CD4-positive, alpha-beta T cell treated with Interleukin-4 for 4 hours (primary cell): ENCODE measurements at places on chromosomes 13 and 19.

GRCh38 chr13:28485996-28486543 is 8.9 kb downstream of the FLT1 start:
- DNase-seq, result no peak

DNA sequence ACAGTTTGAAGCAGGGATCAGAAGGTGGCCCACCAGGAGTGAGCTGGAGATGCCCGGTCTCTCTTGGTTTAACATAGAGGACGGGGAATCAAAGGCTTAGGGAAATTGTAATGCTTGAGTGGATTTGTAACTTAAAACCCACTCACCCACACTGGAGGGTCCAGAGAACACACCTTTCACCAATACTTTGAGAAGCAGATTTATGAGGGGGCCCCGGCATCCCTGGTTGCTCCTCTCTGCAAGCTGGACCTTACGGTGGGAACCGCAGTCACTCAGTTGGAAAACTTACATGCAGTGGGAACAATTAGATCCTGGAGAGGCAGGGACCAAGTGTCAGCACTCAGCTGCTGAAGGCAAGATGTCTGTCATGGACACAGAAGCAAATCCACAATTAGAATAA is 20.5 kb downstream of the PPP5C start:
- DNase-seq, result no peak

- DNase-seq, result no peak
Observed at GRCh38 chr13:98896083-98896867, 81.6 kb downstream of the DOCK9 start.

- no peak for DNase-seq
Observed at GRCh38 chr13:22256111-22256639, 585.3 kb downstream of the FGF9 start.

- DNase-seq, result no peak
Observed at GRCh38 chr13:89988206-89988605, 1359.3 kb upstream of the MIR17HG start.

DNA sequence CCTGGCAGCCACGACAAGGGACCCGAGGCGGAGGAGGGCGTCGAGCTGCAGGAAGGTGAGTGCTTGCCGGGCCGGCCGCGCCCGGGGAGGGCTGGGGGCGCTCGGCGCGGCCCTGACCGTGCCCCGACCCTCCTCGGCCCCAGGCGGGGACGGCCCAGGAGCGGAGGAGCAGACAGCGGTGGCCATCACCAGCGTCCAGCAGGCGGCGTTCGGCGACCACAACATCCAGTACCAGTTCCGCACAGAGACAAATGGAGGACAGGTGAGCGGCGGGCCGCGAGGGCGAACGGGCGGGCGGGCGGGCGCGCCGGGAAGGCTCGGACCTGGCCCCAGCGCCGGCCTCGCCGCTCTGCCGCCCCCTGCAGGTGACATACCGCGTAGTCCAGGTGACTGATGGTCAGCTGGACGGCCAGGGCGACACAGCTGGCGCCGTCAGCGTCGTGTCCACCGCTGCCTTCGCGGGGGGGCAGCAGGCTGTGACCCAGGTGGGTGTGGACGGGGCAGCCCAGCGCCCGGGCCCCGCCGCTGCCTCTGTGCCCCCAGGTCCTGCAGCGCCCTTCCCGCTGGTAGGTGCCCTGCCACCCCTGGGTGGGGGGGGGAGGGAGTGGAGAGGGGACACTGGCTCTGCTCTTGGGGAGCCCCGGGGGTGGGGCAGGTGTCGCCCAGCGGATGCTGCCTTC is 816 bp downstream of the USF2 start:
- peak; percentile 77 for DNase-seq

- DNase-seq, result peak; percentile 65
Observed at GRCh38 chr19:17784201-17785008, 10.5 kb upstream of the B3GNT3 start.

GRCh38 chr13:95512957-95513356 is 39.6 kb upstream of the CLDN10 start:
- no peak for DNase-seq

DNA sequence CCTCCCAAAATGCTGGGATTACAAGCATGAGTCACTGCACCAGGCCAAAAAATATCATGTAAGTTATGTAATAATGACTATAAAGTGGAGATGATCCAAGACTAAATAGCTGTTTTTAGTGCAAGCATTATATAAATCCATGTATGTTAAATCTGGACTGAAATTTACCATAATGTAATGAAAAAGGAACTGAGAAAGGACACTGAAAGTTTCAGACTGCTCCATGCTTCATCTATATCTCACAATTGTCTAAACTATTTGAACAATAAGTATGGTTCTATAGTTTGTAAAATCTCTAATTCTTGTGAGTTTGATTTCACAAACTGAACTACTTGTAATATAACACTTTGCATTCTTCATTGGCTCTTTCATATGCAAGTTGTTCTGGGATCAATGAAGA is 2299.5 kb downstream of the PCDH9 start:
- no peak for DNase-seq

DNA sequence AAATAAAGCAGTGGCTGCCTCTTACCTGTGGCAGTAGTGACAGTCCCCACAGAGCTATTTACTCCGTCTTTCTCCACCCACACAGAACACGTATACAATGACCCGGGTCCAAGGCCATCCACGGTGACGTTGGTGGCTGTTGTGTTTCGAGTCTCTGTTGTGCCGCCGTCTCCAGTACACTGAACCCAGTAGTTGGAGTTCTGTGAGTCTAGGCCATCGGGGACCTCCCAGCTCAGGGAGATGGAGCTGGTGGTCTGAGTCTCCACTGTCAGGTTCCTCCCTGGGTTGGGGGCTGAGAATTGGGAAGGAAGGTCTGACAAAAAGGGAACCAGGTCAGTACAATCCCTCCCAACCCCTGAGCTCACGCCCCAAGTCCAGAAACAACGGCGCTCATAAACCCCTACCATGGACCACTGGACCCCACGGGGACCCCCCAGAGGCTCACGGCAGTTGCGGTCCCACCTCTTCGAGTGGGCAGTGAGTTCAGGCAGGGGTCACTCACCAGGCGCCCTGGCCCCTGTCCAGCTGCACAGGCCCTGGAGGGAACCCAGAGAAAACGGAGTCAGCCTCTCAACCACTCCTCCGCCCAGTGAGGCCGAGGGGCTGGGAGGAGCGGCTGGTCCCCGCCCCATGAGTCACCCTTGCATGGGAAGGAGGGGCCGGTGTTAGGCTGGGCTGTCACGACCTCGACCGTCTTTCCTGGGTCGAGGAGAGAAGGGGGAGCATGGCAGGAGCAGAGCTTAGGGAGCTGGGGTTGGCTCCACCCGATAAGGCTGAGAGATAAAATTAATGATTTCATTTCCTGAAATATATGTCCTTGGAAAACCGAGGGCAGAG is 2.4 kb downstream of the PTPRH start:
- peak; percentile 10 for DNase-seq

GRCh38 chr19:15014579-15014978 is 34.7 kb upstream of the CASP14 start:
- no peak for DNase-seq

- DNase-seq, result peak; percentile 63
Observed at GRCh38 chr19:12665281-12665573, 1.3 kb downstream of the MAN2B1 start.

- DNase-seq, result no peak
Observed at GRCh38 chr13:39528661-39528980, 74.4 kb downstream of the LHFPL6 start.

DNA sequence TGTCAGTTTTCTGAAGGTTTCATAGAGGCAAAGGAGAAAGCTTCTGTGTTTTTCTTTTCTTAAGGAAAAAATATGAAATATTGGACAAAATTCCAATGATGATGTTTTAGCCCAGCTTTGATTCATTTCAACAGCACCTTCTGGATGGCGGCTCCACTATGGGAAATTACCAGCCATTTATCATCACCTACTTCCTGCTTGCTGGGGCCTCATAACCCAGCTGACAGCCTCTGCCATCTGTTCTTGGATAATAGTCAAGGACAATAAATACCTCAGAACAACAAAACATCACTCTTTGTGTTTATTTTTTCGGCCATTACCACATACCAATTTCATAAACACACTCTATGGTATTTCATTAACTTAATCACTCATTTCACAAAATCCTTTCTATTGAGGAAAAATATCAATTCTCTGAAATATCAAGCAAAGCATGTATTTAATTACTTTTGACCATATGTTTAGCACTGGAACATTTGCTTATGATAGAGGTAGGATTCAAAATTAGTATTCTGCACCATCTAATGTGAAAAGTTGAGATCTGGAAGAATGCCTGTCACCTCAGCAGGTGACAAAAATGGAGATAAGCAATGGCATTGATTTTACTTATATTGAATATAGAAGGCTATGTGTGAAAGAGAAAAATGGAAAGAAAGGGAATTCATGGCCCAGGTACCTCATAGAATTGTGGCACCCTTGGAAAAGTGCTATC is 629.7 kb downstream of the LIG4 start:
- no peak for DNase-seq

GRCh38 chr13:21458451-21458812 is 671 bp downstream of the ZDHHC20 start:
- peak; percentile 50 for DNase-seq

DNA sequence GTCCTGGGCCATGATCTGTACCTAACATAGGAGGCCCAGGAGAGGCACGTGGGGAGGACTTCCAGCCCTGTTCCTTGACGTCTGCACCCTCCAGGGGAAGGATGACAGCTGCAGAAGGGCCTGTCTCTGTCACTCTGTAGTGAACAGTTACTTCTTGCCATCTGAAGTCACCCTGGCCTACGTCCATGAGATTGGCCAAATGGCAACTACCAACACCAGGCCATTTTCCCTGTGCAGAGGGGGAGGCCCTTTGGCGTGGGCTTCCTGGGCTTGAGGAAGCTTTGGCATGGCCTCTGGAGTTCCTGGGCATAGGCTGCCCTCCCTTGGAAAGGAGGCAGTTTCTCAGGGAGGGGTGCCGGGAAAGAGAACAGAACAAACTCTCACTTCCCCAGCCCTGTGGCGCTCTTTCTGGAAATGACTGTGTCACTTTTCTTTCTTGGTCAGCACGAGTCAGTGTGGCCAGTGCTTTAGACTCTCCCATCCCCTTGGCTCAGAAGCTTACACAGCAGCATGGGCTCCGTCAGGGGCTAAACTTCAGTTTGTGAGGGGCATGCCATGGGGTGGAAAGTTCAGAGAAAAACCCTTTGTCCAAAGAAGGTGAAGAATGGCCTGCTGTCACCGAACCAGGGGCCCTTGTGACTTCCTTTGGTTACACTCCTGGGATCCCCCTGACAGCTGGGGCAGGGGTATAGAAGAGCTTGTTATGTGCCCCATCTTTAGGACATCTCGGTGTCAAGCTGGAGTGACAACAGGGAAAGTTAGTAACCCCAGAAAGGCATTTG is 5.3 kb downstream of the CARM1 start:
- no peak for DNase-seq

DNA sequence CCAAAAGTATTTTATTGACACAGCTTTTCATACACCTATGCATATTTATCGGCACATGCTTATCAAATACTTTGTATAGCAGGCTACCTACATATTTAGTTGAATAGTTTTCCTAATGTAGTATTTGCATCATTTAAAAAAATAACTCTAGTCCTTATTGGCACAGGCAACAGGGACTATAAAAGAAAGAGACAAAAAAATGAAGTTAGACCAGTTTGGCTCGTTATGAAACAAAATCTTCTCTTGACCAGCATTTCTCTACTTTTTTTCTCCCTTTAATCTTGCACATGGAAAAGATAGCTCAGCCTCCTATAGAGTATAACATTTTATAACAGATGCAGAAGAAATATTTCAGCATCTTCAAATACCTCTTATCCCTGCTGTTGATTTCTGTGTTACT is 794.8 kb upstream of the MIR17HG start:
- no peak for DNase-seq
